ENCODE measurements at places on chromosomes 7 and 10. TPM values are rescaled to one million over a fixed set of nuclear protein-coding genes. Genes with fewer than 3 reads are reported as not detected.

Gene CPEB3
- total RNA-seq, result 2.2 TPM

Gene AKR1D1
- total RNA-seq, result not detected

Gene RHOBTB1
- total RNA-seq, result 0.77 TPM

Gene LLCFC1
- not detected for total RNA-seq

Gene BEND7
- total RNA-seq, result 0.99 TPM

Gene ADIRF
- total RNA-seq, result not detected

Gene OR2F2
- total RNA-seq, result not detected

Gene CUBN
- 0.65 TPM for total RNA-seq

Gene CACNB2
- not detected for total RNA-seq

Gene GIMAP7
- total RNA-seq, result 45.1 TPM

Gene ZNF853
- total RNA-seq, result 4.0 TPM

Gene ITPRID1
- not detected for total RNA-seq

Gene TFEC
- total RNA-seq, result 0.44 TPM

Gene CYP26C1
- 0.05 TPM for total RNA-seq

Gene CPN1
- not detected for total RNA-seq

Gene SPDYE11
- not detected for total RNA-seq

Data from activated T-cell treated with anti-CD3 and anti-CD28 coated beads, Interleukin-2, amount 50 U/mL, for 72 hours (primary cell).